ENCODE measurements at places on chromosomes 1 and 21. TPM values are rescaled to one million over a fixed set of nuclear protein-coding genes. Genes with fewer than 3 reads are reported as not detected.

DNA sequence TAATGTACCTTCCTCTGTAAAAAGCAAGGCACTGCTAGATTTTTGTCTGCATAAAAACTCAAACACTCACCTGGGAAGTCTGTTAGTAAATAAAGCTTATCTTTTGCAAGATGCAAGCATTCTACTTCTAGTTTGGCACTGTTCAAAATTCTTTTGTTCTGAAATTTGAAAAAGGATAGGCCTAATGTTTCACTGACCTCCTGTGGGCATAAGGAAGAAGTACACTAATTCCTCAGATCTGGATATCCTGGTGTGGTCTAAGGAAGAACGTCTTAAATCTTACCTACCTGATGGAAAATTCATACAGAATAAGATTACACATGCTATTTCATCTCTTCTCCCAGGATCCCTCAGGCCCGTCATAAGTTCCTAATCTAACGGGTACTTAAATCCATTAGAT lies 93.5 kb upstream of the CAMK1G start:
- DNase-seq, result no peak
- H3K4me3 ChIP-seq, result no peak overlapping the region
- no peak overlapping the region for H3K27ac ChIP-seq
- no peaks in the 10 kb centered on the region for H3K36me3 ChIP-seq

DNA sequence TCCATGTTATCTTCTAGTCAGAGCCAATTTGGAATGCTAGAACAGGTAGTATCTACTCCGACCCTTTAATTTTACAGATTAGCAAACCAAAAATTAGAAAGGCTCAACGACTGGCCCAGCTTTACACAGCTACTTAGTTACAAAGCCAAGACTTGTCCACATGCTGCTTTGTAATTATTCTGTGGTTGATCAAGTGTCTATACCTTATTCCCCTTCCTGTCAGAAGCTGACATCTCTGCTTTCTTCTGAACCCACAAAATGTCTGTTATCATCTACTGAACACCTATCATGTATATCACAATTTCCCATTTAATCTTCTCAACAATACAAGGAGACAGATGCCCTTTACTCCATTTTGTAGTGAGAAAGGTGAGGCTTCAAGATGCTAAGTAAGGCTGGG lies 15.6 kb downstream of the TGFBR3 start:
- no peak for DNase-seq
- no peaks in the 10 kb centered on the region for H3K36me3 ChIP-seq
- H3K27ac ChIP-seq, result no peak overlapping the region
- no peaks in the 10 kb centered on the region for H3K27me3 ChIP-seq
- H3K4me3 ChIP-seq, result no peak overlapping the region

DNA sequence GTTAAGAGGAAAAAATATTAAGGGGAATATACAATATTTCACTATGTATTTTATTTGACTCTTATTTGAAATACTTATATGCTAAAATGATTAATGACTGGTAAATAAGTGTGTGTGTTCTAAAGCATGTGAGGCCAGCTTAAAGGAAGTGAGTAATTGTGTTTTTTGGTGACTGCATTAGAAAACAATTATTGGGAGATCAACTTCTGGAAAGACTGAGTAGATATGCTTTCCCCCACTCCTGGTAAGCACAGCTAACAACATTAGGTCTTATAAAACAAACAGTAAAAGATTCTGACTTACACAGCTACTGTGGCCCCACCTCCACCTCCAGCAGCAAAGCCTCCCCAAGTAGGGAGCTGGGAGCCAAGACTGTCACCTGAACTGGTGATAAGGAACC lies 403.0 kb downstream of the SRGAP2C start:
- no peak overlapping the region for H3K27ac ChIP-seq
- H3K4me1 ChIP-seq, result peaks cover 6% of the 10 kb centered on the region
- DNase-seq, result no peak

- H3K4me3 ChIP-seq, result no peak overlapping the region
- H3K4me1 ChIP-seq, result peaks cover 27% of the 10 kb centered on the region
- no peaks in the 10 kb centered on the region for H3K36me3 ChIP-seq
These were observed 43.9 kb upstream of the TACSTD2 start for GRCh38 chr1:58620926-58621325.

- H3K27ac ChIP-seq, result no peak overlapping the region
- H3K4me3 ChIP-seq, result no peak overlapping the region
- H3K36me3 ChIP-seq, result no peaks in the 10 kb centered on the region
- no peaks in the 10 kb centered on the region for H3K27me3 ChIP-seq
- no peaks in the 10 kb centered on the region for H3K4me1 ChIP-seq
- no peak for DNase-seq
These were observed 11.7 kb upstream of the WNT9A start for GRCh38 chr1:227959325-227959860.

- H3K27me3 ChIP-seq, result no peaks in the 10 kb centered on the region
- H3K27ac ChIP-seq, result no peak overlapping the region
- DNase-seq, result no peak
- no peaks in the 10 kb centered on the region for H3K4me1 ChIP-seq
- no peaks in the 10 kb centered on the region for H3K36me3 ChIP-seq
- H3K4me3 ChIP-seq, result no peak overlapping the region
These were observed 466.8 kb downstream of the KIF26B start for GRCh38 chr1:245621589-245621988.

DNA sequence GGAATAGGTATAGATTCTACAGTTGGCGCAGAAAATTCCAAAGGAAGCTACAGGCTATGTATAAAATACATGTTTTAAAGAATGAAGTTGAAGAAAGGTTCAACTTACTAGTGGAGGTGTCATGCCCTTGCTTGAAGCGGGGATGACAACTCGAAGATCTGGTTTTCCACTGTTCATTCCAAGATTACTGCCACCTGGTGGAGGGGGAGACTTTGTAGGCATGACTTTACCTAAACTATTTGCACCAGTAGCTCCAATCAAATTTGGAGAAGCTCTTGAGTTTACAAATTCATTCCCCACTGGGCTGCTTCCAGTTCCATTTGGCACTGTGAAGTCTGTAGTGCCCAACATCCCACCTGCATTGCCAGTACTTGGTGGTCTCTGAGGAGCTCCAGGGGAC lies 81.7 kb downstream of the AXDND1 start:
- no peaks in the 10 kb centered on the region for H3K36me3 ChIP-seq
- no peak overlapping the region for H3K27ac ChIP-seq
- no peaks in the 10 kb centered on the region for H3K4me1 ChIP-seq

- no peak for DNase-seq
- H3K27me3 ChIP-seq, result no peaks in the 10 kb centered on the region
- H3K36me3 ChIP-seq, result no peaks in the 10 kb centered on the region
- H3K27ac ChIP-seq, result no peak overlapping the region
These were observed 52.2 kb downstream of the RAB3GAP2 start for GRCh38 chr1:220219865-220220698.

DNA sequence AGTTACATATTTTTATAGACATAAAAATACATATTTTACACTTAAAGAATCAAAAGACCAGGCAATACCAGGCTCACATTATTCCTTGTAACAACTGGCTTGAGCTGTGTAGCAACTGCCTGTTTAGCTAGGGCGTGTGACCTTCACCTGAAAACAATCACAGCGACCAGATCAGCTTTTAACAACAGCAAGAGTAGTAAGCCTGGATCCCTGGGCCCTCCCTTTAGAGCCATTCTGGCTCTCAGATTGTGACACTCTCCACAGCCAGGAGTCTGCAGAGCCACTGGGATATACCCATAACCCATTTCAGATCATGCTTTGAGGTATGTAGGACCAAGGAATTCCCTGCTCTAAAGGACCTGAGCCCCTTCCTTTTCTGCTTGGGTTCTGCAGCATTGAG lies 29.4 kb upstream of the GNG4 start:
- H3K27ac ChIP-seq, result no peak overlapping the region
- H3K4me3 ChIP-seq, result no peak overlapping the region
- H3K4me1 ChIP-seq, result no peaks in the 10 kb centered on the region
- DNase-seq, result no peak

The SUSD4 gene
- 31.4 TPM for total RNA-seq

The C1orf21 gene
- 0.82 TPM for total RNA-seq

The UMODL1 gene
- 0.21 TPM for total RNA-seq

The PLEKHN1 gene
- 3.1 TPM for total RNA-seq
